ENCODE measurements at places on chromosomes 6 and 20.

DNA sequence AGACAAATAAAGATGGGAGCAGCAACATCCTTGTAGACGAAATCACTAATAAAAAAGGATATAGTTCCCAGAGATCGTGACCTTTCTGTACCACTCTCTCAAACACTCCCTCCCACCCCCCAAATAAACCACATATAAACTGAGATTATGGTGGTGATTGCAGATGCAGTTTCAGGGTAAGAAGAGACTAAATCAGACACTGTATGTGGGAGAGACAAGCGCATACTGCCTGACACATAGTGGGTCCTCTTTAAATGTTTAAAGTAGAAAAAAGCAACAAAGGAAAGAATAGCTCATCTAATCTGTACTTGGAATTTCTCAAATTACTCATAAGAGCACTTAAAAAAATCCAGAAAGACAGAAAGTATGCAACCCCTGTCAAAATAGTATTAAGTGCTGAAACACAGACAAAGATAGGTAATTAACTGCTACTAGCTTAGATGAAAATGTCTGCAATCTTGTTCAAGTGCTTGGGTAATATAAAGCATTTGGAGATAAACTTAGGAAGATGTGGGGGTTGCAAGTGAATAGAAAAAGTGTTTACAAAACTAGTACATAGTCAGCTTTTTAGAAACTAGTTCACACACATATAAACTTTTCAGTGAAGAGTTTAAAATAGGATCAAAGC, 151.6 kb downstream of the BACH2 start:
- DNase-seq = no peak

GRCh38 chr20:34213213-34213612, 28.0 kb upstream of the ASIP start:
- DNase-seq = no peak

GRCh38 chr20:1434571-1435336, 31.9 kb downstream of the NSFL1C start:
- DNase-seq = no peak

- DNase-seq = no peak
These were observed 8.0 kb upstream of the NKX2-2 start for GRCh38 chr20:21521596-21522480.

GRCh38 chr6:43924222-43924702, 154.3 kb downstream of the VEGFA start:
- no peak for DNase-seq

- no peak for DNase-seq
These were observed 15.3 kb downstream of the RSPO4 start for GRCh38 chr20:986733-987355.

DNA sequence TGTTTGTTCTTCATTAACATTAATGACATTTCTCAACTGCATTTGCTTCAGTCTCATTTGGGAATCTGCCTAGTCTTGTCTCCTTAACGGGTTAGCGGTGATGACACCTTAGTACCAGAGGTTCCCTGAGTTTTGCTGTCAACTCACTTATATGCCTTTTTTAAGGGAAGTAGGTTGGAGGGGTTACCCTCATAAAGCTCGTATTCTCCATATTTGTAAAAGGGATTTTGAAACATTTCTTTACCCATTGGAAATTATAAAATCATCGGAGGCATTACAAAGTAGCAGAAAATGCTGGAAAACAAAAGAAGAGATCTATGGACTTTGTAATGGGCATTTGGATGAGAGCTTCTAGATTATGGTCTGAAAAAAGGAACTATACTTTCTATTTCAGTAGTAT, 88.7 kb upstream of the PRDM1 start:
- no peak for DNase-seq

DNA sequence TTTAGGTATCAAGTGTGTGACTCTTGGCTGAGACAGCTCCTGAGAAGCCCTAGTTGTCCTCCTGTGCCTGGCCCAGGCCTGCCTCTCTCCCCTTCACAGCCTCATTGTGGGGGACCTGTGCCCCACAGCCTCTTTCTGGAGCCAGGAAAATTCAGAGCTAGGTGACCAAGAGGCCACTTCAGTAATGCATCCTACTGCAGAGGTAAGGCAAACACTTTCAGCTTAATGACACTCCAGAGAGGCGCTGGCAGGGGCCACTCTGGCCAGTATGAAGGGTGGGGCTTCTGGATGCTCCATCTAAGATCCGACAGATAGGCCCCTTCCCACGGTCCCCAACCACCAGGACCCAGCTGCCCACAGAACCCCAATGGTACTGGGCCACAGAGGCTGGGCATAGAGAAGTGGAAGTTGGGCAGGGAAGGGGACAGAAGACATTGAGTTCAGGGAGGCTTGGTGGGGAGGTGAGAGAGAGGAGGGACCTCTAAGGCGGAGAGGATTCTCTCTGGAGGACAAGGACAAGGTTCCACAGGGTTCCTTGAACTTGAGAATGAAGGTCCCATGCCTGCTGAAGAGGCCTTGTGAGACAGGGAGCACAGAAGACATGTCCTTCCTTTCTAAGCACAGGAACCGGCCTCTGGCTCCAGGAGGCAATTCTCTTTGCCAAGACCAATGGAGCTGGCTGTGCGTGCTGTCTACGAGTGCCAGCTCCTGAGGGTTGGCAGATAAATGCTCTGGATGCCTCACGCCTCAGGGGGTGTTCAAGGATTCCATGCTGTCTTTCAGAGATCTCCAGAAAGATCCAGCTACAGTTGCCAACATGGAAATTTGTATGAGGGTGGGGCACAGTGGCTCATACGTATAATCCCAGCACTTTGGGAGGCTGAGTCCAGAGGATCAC, 46.4 kb upstream of the TGM2 start:
- DNase-seq = no peak

DNA sequence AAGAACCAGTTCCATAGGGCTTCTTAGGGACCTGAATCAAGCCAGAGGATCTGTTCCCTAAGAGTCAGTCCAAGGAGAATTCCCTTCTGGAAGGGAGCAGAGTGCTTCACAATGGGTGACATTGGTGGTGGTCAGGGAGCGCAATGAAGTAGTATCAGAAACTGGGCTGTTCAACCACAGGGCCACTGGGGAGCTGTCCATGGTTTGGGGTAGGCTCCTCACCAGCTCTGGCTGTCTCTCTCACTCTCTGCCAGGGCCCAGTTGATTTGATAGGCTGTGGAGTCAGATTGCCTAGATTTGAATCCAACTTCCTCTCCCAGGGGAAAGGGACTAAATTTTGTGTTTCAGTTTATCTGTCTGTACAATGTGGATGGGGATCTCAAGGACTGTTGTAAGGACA, 36.7 kb upstream of the CHD6 start:
- no peak for DNase-seq

DNA sequence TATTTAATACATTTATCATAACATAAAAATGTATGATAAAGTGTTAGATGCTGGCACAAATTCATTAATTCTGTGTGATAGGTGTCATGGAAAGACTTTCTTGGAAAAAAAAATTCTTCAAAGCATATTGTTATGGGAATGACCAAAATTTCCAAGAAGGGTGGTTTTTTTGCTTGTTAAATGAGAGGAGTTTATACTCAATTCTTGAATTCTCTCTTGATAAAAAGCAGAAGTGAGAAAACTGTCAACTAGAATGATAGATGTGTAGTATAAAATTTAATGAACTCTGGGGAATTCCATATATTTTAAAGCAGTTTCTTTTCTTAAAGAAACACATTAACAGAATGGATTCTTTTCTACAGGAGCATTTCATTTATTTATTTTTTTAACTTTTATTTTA, 62.0 kb upstream of the SNAP91 start:
- no peak for DNase-seq

DNA sequence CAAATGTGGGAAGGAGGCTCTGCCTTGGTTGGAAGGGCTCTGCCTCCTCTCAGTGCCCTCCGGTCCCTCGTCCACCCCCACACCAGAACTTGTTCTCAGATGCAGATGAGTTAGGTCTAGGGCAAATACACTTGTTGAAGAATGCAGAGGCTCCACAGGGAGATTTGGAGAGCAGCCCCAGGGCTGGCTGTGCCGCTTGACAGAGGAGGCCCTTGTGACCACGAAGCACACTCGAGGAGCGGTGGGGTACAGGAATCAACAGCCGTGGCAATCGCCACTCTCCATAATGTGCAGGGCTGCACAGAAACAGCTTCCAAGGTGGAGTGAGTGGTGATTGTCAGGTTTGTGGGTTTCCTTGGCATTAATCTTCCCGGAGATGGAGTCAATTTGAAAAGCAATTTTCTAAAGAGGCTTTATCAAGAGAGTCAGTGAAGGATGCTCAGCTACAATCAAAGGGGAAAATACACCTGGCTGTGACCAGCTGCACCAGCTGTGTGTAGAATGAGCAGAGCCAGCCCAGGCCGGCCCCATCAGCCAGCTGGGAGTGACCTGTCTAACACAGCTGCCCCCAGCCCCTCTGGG, 59.5 kb downstream of the BFSP1 start:
- DNase-seq = no peak

DNA sequence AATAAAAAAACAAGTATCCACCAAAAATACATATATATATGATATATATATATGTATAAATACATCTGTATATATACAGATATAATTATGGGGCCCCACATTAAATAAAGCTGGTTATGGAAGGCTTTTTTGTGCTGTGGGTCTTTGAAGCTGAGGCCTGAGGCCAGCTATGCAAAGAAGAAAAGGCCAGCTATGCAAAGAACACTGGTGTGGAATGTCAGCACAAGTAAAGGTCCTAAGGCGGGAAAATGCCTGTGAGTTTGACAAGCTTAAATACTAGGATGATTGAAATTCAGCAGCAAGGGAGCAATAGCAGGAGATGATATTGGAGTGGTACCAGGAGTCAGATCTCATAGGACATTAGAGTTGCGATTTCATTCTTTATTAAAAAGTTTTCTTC, 25.2 kb downstream of the ADGRF1 start:
- no peak for DNase-seq

DNA sequence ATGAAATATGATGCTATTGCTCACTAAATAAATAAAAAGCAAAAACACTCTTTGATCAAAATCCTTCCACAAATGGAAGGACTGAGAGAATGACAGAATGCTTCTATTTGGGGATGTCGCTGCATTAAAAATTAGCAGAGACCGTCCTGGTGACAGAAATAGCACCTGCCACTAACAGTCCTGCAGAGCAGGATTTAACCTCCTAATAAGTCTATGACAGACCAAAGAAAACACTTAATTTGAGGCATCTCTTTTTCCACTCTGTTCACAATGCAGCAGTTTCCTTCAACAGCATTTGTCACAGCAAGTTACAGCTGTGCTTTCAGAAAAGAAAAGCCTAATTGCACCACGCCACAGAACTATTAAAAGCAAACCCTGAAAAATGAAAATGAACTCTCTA, 140.6 kb upstream of the BEND6 start:
- no peak for DNase-seq

- no peak for DNase-seq
These were observed 5.2 kb downstream of the TEAD3 start for GRCh38 chr6:35491558-35492257.

DNA sequence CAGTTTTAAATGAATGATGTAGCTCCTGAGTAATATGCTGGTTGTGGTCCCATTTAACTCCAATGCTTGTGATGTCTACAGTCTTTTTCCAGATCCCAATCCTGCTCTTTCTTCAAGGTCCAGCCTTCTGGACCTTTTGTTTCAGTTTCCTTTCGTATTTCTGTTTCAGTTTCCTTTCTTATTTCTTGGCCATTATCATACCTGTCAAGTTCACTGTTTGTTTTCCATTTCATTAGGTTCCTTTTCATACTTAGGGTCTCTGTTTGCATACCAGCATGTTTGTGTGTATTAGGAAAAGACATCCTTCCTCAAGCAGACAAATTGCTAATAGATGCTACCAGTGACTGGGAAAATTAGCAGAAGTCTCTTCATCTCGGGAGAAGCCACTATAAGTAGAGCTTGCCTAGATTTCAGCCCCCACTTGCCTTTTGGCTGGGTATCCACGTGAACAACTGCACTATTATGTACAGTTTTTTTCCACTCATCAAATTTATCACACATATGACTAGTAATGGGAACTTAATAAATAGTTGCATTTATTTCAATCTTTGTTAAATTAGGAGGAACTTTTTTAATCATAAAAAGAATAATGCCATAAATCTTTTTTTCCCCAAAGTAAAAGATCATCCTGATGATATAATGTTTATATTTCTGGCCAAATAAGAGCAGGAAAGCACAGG, 583.4 kb downstream of the BCKDHB start:
- DNase-seq = no peak

- DNase-seq = no peak
These were observed 906 bp upstream of the COL12A1 start for GRCh38 chr6:75206576-75207342.

GRCh38 chr6:22364306-22364705, 67.5 kb upstream of the PRL start:
- no peak for DNase-seq

DNA sequence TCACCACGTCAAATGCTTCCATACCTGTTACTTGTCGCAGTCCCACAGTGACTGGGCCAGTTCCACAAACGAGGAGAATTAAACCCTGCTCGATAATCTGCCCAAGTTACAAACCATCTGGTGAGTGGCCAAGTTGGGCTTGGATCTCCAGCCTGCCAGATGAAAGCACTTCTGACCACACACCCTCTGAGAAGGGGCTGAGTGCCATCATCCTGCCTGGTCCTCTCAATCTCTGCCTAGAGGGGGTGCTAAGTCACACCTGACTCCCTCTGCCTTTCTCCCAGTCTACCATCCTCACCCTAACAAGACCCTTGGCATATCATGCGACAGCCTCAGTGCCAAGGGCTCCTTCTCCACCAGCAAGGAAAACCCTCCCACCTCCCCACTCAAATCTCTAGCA, 15.8 kb downstream of the RRP36 start:
- no peak for DNase-seq

GRCh38 chr6:119347466-119348095, 2.0 kb downstream of the MAN1A1 start:
- no peak for DNase-seq

GRCh38 chr20:48300529-48300928, 515.2 kb upstream of the SULF2 start:
- DNase-seq = no peak

GRCh38 chr6:13743736-13744127, 32.1 kb upstream of the RANBP9 start:
- DNase-seq = no peak

DNA sequence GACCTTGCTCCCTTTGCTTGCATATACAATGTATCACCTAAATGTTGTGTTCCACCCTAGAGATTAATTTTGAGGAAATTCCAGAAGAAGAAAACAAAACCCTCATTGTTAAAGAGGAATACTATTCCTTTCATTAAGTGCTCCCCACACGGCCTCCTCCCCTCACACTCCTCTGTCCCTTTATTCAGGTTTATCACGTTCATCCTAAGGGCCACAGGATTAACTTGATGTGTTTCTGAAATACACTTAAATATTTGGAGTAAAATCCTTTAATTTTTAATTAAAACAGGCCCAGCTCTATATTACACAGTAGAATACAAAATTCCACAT, 89.4 kb upstream of the MRPS10 start:
- DNase-seq = no peak

DNA sequence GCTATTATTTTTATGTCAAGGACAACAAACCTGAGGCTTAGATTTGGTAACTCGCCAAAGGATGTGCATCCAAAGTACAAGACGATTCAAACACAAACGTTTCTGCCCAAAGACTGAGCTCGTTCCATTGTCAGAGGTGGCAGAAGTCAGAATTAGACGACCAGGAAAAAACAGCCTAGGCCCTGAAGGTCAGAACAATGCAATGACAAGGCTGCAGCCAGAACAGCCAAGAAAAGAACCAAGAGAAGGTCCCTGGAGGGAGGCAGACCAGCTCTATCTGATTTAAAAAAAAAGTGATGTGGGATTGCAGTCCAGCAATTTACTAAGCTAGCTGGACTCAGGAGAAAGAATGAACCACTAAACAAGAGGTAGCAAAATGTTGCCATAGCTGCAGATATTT, 54.2 kb downstream of the NCOA7 start:
- DNase-seq = no peak

All from activated naive CD8-positive, alpha-beta T cell treated with anti-CD3 and anti-CD28 coated beads, Interleukin-2, amount 50 U/mL, for 16 hours (primary cell).